Fibroblast of skin of back (primary cell): ENCODE measurements at places on chromosomes 1 and 21.

DNA sequence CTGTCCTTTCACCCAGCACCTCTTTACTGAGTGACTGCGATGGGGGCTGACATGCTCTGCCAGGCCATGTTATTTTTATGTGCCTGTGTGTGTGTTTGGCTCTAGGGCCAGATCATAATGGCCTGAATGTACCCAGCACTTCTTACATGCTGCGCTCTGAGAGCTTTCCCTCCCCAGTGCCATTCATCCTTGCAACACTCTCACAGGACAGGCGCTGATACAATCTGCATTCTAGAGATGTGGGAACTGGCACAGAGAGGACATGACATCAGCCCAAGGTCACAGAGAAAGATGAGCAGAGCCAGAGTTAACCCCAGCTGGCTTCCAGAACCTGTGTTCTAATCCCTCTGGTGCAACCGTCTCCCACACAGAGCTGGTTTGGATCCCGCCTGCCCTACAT, 54.5 kb downstream of the ARHGEF10L start:
- no peak for DNase-seq

GRCh38 chr1:24364605-24364974, 45.4 kb downstream of the GRHL3 start:
- DNase-seq, result no peak

DNA sequence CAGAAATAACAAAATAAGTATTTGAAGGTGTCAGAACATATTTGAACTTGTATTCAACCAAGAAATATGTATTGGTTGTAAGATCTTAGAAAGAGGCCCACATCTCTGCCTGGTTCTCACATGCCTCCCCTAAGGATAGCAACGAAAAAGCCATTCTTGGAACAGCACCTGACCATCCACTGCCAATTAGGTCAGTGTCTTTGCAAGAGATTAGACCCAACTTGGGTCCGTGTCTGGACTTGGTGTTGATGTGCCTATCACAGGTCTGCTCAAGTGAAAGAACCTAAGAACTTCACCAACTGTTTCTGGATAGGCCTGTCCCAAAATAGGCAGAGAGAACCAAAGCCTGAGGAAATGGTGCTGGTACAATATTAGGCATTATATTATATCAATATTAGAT, 46.0 kb upstream of the COG2 start:
- no peak for DNase-seq

GRCh38 chr1:101595881-101596374, 359.1 kb downstream of the S1PR1 start:
- no peak for DNase-seq

DNA sequence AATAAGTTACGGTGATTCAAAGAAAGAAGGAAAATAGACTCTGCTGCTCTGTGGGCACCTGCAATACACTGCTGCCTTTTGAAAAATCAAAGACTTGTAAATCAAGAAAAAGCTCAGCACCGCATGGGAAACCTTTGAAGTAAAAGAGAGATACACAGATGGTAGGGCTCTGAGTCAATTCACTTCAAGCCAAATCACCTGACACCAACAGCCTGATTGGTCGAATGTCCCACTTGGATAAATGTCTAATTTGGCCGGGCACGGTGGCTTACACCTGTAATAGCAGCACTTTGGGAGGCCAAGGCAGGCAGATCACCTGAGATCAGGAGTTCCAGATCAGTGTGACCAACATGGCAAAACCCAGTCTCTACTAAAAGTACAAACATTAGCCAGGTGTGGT, 19.2 kb upstream of the RCAN3 start:
- DNase-seq, result no peak

GRCh38 chr1:21662426-21663247, 6.5 kb downstream of the RAP1GAP start:
- no peak for DNase-seq

GRCh38 chr1:214568328-214568727, 16.9 kb upstream of the PTPN14 start:
- DNase-seq, result peak; percentile 55

GRCh38 chr1:70503358-70503757, 92.3 kb downstream of the CTH start:
- DNase-seq, result peak; percentile 44

DNA sequence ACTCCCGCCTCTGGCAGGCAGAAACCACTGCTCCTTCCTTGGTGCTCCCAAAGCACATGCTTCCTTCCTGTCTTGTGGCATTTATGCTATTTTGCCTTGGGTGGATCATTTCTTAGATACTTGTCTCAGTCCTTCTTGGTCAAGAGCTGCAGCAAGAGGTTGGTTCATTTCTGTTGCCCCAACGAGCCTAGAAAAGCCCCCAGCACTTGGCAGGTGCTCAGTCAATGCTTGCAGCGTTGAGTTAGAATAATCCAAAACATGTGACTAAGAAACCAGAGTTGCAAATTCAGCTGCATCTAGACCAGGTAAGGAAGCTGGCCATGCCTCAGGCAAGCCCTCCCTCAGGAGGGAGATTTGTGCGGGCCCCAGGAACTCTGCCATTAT, 42.4 kb upstream of the TENT5C start:
- DNase-seq, result no peak

GRCh38 chr1:223345720-223346119, 18.3 kb downstream of the SUSD4 start:
- DNase-seq, result no peak

DNA sequence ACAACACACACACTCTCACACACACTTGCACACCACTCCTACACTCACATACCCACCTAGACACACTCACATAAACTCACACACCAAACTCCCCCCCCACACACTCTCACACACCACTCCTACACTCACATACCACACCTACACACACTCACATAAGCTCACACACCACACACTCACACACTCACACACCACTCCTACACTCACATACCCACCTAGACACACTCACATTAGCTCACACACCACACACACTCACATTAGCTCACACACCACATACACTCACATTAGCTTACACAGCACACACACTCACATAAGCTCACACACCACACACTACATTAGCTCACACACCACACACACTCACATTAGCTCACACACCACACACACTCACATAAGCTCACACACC, 33.1 kb downstream of the OPTC start:
- no peak for DNase-seq

- DNase-seq, result no peak
These were observed 235.4 kb downstream of the PTPRU start for GRCh38 chr1:29471487-29472313.

DNA sequence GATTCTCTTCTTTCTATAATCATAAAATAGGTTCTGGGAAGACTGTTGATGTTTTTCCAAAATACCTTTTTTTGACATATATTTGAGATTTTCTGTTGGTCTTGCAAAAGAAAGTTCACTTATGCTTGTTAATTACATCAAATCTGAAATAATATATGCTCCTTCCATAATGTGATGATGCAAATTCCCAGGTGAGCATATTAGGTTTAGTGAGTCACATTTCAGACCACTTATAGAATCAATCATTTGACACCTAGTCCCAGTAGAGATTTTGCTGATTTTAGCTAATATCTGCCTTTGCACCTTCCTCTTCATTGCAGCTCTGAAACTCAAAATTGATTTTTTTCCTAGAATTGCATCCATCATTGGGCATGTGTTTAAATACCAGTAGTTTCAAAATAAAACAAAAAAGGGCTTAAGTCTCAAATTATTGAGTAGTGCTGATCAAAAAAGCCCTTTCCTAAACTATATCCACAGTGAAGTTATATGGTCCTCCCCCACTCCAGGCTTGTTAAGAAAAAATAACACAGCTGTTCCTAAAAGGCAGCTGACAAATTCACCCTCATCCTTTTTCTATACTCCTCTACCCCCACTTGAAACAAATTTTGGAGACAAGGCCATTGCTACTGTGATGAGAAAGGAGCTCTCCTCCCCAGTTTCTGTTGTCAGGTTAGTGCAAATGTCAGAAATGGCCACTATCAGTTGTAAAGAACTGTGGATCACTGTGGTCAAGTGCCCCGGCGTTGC, 37.1 kb upstream of the KCNQ4 start:
- no peak for DNase-seq

- DNase-seq, result no peak
These were observed 34.0 kb upstream of the SSX2IP start for GRCh38 chr1:84724128-84724860.

GRCh38 chr1:22506130-22506692, 54.6 kb downstream of the ZBTB40 start:
- no peak for DNase-seq

DNA sequence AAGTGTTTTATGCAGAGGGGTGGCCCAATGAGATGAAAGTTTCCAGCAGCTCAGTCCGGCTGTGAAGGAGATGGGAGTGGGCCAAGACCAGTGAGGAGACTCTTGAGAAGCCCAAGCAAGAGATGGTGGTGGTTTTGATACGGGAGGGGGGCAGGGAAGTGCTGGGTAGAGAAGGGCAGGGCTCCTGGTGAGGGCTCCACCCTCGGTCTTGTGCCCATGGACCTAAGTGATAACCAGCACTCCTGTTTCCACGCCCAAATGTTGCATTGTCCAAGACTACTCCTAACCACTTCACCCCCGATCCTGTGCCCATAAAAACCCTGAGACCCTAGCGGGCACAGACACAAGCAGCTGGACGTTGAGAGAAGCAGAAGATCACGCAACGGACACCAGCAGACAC, 140.9 kb downstream of the MIS18A start:
- no peak for DNase-seq

GRCh38 chr1:45989249-45989648, 143.2 kb downstream of the PIK3R3 start:
- DNase-seq, result no peak

DNA sequence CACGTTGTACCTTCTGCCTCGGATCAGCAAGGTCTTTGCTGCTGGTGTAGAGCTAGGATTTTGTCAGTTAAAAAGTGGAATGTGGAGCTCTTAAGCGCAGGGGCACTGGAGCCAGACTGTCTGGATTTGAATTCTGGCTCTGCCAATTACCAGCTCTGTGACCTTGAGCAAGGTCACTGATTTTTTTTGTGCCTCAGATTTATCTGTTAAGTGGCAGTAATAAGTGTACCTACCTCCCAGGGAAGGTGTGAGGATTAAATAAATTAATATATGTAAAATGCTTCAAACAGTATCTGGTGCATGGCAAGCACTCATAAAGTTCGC, 40.3 kb downstream of the UBE2U start:
- no peak for DNase-seq

GRCh38 chr1:172360511-172360910, 60.0 kb upstream of the C1orf105 start:
- DNase-seq, result no peak

DNA sequence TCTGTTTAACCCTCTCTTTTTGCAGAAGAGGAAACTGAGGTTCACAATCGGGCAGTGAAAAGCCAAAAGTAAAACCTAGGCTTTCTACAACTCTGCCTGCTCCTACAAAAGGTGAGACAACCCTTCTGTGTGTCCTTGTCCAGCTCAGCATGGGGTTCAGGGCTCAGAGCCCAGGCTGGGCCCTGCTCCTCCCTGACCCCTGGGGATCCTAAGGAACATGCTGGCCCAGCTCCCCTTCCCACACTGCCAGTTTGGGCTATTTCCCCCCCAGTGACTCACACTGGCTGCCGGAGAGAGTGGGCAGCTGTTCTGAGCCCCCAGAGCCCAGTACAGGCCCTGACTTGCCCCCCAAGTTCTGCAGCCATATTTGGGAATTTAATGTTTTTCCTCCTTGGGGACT, 8.9 kb downstream of the FAM229A start:
- no peak for DNase-seq

DNA sequence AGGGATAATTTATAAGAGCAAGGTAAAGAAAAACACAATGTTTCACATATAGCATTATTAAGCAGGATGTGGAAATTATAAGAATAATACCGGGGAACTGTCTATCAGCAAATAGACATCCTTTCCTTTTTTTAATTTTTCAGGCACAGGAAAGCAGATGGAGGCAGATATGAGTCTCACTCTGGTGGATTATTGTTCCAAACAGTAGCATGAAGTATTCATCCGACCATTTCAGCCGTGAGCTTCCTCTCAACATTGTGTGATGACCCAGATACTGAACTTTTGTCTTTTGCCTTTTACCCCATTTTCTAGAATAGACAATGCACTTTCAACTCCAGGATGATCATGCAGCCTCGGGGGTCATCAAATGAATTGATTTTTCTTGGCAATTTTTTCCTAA, 599.8 kb downstream of the ADGRL2 start:
- no peak for DNase-seq

DNA sequence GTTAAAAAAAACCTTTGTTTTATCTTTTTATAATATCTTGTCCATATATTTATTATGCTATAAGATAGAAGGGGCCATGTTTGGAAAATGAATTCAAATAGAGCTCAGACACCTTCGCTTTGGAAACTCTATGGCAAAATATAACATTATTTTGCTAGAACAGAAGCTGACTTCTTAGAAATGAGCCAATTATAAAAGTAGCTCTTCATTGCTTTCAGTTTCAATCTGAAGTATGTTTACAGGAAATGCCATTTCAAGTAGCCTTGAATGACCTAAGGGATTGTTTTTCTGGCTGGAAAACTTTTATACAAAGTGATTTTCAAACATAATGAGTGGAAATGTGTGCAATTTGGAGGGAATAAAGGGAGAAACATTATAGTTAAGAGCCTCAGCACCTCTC, 37.8 kb upstream of the GBP5 start:
- peak; percentile 17 for DNase-seq

DNA sequence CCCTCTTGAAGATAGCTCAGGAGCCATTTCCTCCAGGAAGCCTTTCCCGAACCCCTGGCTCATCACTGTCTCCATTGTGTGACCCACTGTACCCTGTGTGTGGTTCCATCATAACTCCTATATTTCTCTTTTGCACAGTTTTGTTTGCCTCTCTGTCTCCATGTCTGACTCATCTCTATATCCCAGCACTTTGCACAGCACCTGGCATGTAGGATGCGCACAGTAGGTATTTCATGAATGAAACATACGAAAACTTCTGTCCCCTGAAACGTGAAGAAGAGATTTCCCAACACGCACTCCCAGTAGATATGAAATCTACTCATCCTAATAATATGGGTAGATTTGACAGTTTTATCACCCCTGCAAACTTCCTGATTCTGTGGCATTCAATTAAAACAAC, 275.2 kb downstream of the NFIA start:
- DNase-seq, result no peak

DNA sequence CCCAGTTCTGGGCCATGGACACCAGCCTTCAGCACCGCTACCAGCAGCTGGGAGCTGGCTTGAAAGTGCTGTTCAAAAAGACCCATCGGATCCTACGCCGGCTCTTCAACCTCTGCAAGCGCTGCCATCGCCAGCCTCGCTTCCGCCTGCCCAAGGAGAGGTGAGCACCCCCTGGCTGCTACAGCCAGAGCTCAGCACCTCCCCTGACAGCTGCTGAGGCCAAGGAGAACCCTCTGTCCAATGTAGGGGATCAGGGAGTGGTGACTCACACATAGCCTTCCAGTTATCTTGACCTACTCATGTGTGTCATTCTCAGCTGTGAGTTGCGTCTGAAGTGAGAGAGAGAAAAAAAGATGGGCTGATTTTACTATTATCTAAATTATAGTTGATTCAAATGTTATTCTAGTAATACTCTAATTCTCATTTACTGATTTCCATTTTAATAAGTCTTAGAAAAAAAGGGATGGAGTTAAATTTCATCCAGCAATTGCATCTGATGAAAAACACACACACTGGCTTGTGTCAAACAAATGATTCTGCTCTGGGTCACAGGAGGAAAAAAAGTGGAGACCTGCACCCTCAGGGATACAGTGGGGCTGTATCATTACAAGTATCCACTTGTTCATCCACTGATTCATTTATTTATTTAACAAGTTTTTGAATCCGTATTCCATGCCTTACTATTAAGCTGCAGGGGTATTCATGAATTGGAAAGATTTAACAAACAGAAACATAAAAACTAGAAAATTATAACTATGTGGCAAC, 108.0 kb downstream of the BRINP2 start:
- DNase-seq, result no peak

GRCh38 chr1:175848329-175848728, 104.9 kb upstream of the TNR start:
- DNase-seq, result no peak
